ENCODE measurements at places on chromosomes 7 and 10. TPM values are rescaled to one million over a fixed set of nuclear protein-coding genes. Genes with fewer than 3 reads are reported as not detected.

GRCh38 chr7:99139036-99139435 lies 4.9 kb downstream of the SMURF1 start:
- no peak for DNase-seq
- H3K36me3 ChIP-seq: peaks cover 6% of the 10 kb centered on the region
- peaks cover 68% of the 10 kb centered on the region for H3K4me1 ChIP-seq
- no peaks in the 10 kb centered on the region for H3K27me3 ChIP-seq
- H3K27ac ChIP-seq: no peak overlapping the region

- no peak overlapping the region for H3K27ac ChIP-seq
- H3K36me3 ChIP-seq: no peaks in the 10 kb centered on the region
- H3K27me3 ChIP-seq: no peaks in the 10 kb centered on the region
- H3K4me3 ChIP-seq: no peak overlapping the region
- no peak for DNase-seq
- no peaks in the 10 kb centered on the region for H3K4me1 ChIP-seq
Observed at GRCh38 chr7:22751341-22751740, 24.3 kb downstream of the IL6 start.

DNA sequence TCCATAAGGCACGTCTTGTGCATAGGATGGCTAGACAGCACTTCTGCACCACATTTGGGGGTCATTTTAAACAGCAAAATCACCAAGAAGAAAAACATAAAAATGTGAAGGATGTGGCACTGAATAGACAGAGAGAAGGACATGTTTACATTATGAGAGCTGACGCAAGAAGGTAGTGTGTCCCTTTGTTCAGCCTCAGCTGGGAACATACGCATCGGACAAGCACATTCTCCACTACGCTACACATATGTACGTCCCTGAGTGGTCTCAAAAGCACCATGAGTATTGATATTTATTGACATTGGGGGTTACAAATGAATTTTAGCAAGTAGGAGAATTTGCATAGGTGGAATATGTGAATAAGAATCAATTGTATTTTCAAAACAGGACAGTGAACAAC lies 20.2 kb downstream of the DDC start:
- no peaks in the 10 kb centered on the region for H3K36me3 ChIP-seq
- H3K27me3 ChIP-seq: no peaks in the 10 kb centered on the region
- H3K4me3 ChIP-seq: no peak overlapping the region
- no peaks in the 10 kb centered on the region for H3K4me1 ChIP-seq
- DNase-seq: no peak

DNA sequence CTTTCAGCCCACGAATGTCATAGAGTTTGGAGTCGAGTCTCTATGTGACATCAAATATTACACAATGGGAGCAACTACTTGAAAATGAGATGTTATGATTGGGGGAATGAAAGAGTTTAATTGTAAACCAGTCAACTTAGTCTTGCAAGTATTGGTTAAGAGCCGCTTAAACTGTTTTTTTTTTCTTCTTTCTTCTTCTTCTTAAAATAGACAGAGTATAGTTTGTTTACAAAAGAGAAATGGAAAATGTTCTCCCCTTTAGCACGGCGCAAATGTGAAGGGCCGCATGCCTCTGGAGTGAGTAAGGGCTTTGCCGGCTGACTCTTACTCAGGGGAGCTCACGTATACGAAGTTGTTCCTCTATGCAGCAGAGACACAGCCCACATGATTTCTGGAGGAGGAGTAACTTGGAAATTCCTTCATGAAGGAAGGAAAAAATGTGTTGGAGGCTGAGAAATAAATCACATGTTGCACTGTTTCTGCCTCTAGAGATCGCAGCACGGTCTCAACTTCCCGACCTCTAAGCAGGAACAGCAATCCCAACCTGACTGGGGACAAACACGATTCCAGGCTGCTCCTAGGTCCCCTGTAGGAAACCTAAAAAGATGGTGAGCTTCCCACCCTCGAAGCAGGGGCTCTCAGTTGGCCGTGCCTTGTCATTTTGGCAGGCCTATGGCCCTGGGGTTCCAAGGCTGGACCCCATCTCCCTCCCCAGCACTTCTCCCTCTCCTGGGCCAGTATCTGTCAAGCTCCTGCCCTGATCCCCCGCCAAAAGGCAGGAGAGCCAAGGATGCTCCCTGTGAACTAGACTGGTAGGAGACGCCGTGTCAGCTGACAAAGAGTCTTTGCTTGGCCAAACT lies 44.8 kb downstream of the MYOF start:
- peak overlapping the region; percentile 97 for H3K27ac ChIP-seq
- no peak for DNase-seq
- peaks cover 6% of the 10 kb centered on the region for H3K36me3 ChIP-seq
- peak overlapping the region; percentile 36 for H3K4me3 ChIP-seq
- H3K27me3 ChIP-seq: no peaks in the 10 kb centered on the region

DNA sequence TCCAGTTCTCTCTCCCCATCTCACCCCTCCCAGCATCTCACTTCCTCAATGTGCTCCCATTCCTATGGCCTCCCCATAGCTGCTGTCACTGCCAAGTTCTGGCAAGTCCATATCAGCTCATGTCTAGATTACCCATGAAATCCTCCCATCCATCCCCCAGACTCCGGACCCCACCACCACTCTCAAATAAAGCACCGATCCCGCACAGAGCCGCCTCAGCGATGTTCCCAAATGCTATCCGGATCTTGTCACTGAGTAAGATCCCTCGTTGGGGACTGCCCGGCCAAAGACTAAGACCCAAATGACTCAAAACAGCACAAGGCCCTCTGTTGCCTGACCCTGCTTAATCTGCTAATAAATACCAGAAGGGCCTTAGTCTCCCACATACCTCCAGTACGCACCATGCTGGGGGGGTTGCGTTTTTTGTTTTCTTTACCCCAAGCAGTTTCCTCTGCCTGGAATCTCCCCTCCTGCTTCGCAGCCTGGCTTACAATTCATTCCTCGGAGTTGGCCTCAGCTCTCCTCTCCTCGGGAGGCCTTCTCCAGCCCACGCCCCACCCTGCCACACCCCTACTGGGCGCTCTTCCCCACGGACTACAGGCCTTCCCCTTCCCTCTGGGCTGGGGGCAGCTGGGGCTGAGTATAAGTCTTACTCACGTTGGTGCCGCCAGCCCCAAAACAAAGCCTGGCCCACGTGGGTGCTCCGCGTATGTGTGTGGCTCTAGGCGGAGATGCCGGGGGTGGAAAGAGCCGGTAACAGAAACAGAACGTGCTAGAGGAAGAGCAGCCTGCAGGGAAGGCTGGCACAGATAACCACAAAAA lies 1.8 kb upstream of the DUSP5 start:
- DNase-seq: no peak
- H3K27me3 ChIP-seq: no peaks in the 10 kb centered on the region
- H3K4me3 ChIP-seq: peak overlapping the region; percentile 91
- peaks cover 39% of the 10 kb centered on the region for H3K4me1 ChIP-seq
- H3K27ac ChIP-seq: peak overlapping the region; percentile 84

GRCh38 chr7:2499719-2500430 lies 19.7 kb upstream of the LFNG start:
- no peak overlapping the region for H3K4me3 ChIP-seq
- H3K4me1 ChIP-seq: no peaks in the 10 kb centered on the region
- no peak for DNase-seq
- H3K36me3 ChIP-seq: no peaks in the 10 kb centered on the region

DNA sequence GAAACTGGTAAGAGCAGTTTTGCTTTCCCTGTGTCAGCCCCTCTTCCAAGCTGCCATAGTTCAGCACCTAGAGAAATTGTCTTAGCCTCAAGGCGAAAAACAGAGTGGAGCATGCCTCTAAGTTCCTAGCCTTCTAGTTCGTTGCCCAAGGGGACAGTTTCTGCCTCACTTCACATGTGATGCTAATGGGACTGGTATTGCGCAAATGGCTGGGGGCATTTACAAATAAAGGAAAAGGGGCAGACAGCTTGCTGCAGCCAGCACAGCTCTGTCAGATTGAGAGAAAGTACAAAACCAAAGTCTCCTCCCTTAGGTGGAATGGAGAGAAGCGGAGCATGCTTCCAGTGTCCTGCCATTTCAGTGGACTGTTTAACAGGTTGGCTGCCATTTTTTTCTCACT lies 567.7 kb downstream of the ETV1 start:
- no peak for DNase-seq
- no peak overlapping the region for H3K4me3 ChIP-seq
- H3K36me3 ChIP-seq: no peaks in the 10 kb centered on the region
- no peak overlapping the region for H3K27ac ChIP-seq

- no peaks in the 10 kb centered on the region for H3K36me3 ChIP-seq
- H3K4me1 ChIP-seq: peaks cover 9% of the 10 kb centered on the region
- H3K27me3 ChIP-seq: no peaks in the 10 kb centered on the region
- H3K27ac ChIP-seq: peak overlapping the region; percentile 16
- no peak overlapping the region for H3K4me3 ChIP-seq
Observed at GRCh38 chr7:26705567-26705966, 158.8 kb downstream of the SKAP2 start.

DNA sequence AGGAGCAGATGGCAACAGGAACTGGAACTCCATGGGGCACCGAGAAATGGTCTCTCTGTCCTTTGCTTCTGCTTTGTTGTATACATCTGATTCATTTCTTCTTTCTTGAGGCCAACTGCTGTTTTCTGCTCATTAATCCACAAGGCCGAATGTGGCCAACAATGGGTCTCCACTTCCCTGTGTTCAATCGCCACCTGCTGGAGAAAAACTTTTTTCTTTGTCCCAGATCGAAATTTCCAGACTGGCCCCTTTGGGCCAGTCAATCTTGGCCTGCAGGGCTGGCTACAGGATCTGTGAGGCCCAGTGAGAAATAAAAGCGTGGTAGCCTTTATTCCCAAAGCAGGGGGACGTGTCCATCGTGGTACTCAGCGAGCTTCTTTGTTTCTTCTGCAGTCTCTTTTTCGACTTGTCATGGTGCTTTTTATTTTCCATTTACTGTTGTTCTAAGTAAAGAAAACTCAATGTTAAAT lies 58.8 kb downstream of the PARP12 start:
- H3K27ac ChIP-seq: no peak overlapping the region
- DNase-seq: peak; percentile 9
- H3K4me3 ChIP-seq: no peak overlapping the region
- H3K36me3 ChIP-seq: no peaks in the 10 kb centered on the region
- H3K27me3 ChIP-seq: no peaks in the 10 kb centered on the region
- H3K4me1 ChIP-seq: peaks cover 6% of the 10 kb centered on the region

DNA sequence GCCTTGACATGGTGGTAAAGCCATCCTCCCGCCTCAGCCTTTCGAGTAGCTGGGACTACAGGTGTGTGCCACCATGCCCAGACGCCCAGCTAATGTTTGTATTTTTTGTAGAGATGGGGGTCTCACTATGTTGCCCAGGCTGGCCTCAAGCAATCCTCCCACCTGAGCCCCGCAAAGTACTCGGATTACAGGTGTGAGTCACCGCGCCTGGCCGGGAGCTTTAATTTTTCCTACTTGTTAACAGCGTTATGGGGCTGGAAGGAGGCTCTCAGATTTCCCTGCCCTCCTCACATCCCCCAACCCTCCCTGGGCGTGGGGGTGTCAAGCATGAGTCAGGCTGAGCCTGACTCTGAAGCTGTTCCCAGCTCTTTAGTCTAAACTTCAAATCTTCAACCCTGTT lies 8.3 kb downstream of the ALKBH4 start:
- H3K4me1 ChIP-seq: peaks cover 7% of the 10 kb centered on the region
- peaks cover 4% of the 10 kb centered on the region for H3K36me3 ChIP-seq
- no peak for DNase-seq

- no peaks in the 10 kb centered on the region for H3K27me3 ChIP-seq
- no peak overlapping the region for H3K27ac ChIP-seq
- H3K4me1 ChIP-seq: no peaks in the 10 kb centered on the region
Observed at GRCh38 chr7:159198016-159198724, 53.5 kb upstream of the VIPR2 start.

Gene WEE2
- not detected for polyA plus RNA-seq

Gene RPS24
- 3,738 TPM for polyA plus RNA-seq

Gene EGR2
- polyA plus RNA-seq: 0.09 TPM

Gene ZNF775
- 1.9 TPM for polyA plus RNA-seq

All from keratinocyte (primary cell).